PC-9 (cell line): ENCODE measurements at places on chromosomes 4 and X. TPM values are rescaled to one million over a fixed set of nuclear protein-coding genes. Genes with fewer than 3 reads are reported as not detected.

The PABPC1L2A gene
- total RNA-seq: not detected in 2 replicates

The P2RY8 gene
- not detected in 2 replicates for total RNA-seq

GRCh38 chr4:113434247-113434587 lies 327.3 kb downstream of the CAMK2D start:
- no peak overlapping the region for H3K4me3 ChIP-seq
- no peaks in the 10 kb centered on the region for H3K4me1 ChIP-seq
- no peaks in the 10 kb centered on the region for H3K27me3 ChIP-seq
- no peaks in the 10 kb centered on the region for H3K36me3 ChIP-seq
- no peak overlapping the region for H3K27ac ChIP-seq

DNA sequence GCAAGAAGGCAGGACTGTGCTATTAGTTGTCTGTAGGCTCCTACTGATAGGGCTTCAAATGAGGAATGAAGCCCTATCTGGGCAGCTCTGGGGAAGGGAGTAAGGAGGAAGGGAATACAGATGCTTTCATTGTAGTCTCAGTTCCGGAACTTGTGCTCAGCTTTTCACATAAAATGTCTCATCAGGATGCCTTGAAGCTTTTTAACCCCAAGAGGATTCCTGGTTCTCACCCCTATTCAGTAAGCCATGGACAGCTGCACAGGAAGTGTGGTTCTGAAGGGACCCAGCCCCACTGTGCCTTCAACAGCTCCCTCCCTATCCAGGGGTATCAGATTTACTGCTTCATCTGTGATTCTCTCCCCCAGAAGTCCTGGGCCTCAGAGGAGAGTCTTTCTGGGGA lies 5.0 kb downstream of the ARMCX5 start:
- H3K27me3 ChIP-seq: no peaks in the 10 kb centered on the region
- H3K4me3 ChIP-seq: no peak overlapping the region
- H3K4me1 ChIP-seq: no peaks in the 10 kb centered on the region
- no peaks in the 10 kb centered on the region for H3K36me3 ChIP-seq
- no peak overlapping the region for H3K27ac ChIP-seq

GRCh38 chr4:56804551-56804950 lies 16.9 kb downstream of the SPINK2 start:
- H3K27ac ChIP-seq: no peak overlapping the region
- H3K4me1 ChIP-seq: no peaks in the 10 kb centered on the region
- no peak for DNase-seq
- no peaks in the 10 kb centered on the region for H3K27me3 ChIP-seq

DNA sequence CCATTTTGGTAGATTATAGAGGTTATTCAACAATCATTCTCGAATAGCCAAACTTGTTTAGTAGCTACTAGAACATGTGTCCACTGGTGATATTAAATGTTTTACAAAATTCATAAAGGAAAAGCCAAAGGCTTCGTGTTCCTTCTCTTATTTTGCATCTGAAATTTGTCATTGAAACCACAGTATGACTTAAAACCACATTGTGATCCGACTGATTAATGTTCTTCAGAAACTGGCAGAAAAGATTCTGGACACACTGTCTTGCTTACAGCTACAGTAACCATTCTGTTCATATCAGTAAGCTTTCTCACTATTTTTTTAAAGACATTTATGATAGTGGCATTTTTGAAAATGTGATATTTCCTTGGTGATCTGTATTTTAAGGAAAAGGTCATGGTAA lies 2.6 kb upstream of the SMARCA1 start:
- no peaks in the 10 kb centered on the region for H3K27me3 ChIP-seq
- no peak overlapping the region for H3K27ac ChIP-seq
- H3K4me1 ChIP-seq: peaks cover 9% of the 10 kb centered on the region
- H3K4me3 ChIP-seq: no peak overlapping the region
- no peak for DNase-seq

DNA sequence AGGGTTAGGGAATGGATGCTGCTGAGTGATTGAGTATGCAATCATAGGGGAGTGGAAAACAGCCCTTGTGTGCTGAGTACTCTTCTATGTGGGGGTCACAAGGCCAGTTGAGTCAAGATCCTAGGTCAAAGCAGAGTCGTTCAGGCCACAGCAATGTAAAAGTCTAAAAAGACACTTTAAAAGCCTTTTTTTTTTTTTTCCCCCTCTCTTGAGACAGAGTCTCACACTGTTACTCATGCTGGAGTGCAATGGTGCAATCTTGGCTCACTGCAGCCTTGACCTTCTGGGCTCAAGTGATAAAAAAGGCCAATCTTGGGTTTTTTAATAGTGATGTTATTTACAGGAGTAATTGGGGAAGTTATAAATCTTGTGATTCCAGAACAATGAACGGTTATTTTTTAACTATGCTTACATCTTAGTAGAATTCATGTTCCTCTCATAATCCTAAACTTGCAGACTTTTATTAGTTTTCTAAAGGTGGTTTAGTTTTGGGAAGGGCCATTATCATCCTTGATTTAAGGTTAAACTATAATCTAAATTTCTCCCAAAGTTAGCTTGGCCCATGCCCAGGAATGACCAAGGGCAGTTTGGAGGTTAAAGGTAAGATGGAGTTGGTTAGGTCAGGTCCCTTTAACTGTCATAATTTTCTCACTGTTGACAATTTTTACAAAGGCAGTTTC lies 82.2 kb upstream of the BMP2K start:
- H3K4me3 ChIP-seq: no peak overlapping the region
- no peak for DNase-seq
- H3K4me1 ChIP-seq: no peaks in the 10 kb centered on the region
- H3K27ac ChIP-seq: no peak overlapping the region

DNA sequence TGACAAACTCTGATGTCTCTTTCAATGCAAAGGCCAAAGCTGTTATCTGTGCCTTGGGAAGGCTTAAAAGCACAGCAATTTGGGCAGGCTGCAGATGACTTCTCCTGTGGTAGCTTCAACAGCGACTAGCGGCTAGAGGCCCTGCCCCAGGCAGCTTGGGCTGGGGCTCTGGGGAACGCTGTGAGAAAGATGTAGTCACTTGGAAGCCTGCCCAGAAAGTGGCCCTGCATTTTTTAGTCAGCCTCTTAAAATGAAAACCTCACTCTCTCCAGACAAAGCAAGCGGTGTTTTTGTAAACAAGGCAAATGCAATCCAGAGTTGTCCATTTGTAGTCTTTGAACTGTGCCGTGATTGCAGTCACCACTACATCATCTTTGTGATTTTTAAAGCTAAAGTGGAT lies 27.5 kb downstream of the PCYT1B start:
- no peaks in the 10 kb centered on the region for H3K36me3 ChIP-seq
- no peaks in the 10 kb centered on the region for H3K27me3 ChIP-seq
- DNase-seq: no peak
- H3K4me1 ChIP-seq: no peaks in the 10 kb centered on the region
- no peak overlapping the region for H3K27ac ChIP-seq

DNA sequence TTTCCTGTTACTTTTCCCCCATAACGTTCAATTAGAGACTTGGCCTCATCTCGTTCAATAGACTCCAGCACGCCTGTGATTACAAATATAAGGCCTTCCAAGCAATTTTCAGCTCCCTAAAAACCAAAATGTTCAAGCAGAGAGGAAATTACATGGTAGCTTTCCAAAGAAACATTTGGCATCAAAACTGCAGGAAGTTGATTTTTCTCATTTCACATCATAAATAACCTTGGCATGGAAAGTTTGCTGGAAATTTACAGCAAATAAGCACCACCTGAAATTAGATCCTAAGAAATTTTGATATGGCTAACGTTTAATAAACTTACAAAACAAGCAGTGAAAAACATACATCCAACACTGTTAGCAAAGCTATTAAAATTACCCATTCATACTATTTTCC lies 53.3 kb downstream of the RFC1 start:
- H3K4me3 ChIP-seq: no peak overlapping the region
- H3K27ac ChIP-seq: no peak overlapping the region
- no peak for DNase-seq
- H3K36me3 ChIP-seq: peaks cover 30% of the 10 kb centered on the region

GRCh38 chr4:3607690-3608552 lies 75.7 kb upstream of the LRPAP1 start:
- no peak overlapping the region for H3K4me3 ChIP-seq
- DNase-seq: no peak
- H3K27ac ChIP-seq: no peak overlapping the region
- no peaks in the 10 kb centered on the region for H3K4me1 ChIP-seq
- H3K36me3 ChIP-seq: no peaks in the 10 kb centered on the region
- peaks cover 6% of the 10 kb centered on the region; the same call in 1 of the 2 replicates for H3K27me3 ChIP-seq
